ENCODE measurements at places on chromosomes 6 and 20.

DNA sequence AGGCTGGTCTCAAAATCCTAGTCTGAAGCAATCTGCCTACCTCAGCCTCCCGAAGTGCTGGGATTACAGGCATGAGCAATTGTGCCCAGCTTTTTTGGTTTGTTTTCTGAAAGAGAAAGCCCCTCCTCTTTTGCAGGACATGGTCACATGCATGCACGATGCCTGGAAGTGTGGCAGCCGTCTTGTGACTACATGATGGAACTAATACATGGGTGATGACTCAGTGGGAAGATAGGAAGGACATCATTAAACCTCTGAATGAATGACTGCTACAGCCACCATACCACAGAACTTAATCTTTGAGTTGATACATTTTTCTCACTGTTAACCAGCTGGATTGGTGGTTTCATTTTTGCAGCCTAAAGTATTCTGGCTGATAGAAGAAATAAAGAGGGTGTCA lies 13.4 kb upstream of the CTNNBL1 start:
- DNase-seq, result no peak

DNA sequence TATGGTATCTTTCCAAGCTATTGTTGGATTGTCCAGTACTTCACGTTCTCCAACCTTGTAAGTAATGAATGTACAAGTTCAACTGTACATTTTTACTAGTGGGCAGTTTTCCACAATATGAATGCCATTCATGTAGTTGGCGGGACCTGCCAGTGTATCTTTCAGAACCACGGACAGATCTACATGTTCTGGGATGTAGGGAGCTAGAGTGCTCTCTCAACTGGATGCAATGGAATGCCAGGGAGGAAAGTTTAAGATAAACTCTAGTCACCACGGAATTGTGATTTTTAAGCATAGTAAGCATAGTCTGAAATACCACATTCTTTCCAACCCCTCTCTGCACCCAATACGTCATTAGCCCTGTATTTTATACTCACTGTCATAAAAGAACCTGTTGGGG lies 21.5 kb upstream of the HLA-C start:
- DNase-seq, result no peak

DNA sequence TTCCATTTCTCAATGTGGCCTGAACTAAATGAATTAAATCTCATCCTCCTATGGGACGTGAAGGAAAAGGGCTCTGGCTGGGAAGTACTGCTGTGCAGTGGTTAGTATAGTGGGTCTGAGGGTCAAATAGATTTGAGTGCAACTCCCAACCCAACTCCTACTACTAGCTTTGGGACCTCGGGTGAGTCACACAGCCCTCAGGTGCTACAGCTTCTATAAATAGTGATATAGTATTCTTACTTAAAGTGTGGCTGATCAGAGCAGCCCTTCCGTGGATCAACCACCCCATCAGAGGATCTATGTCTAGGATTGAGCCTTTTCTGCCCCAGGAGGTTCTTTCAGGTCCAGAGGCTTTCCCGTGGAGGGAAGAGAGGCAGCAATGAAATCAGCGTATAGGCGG lies 904 bp upstream of the UST start:
- no peak for DNase-seq

- peak; percentile 82 for DNase-seq
These were observed 34.5 kb upstream of the PCMTD2 start for GRCh38 chr20:64220891-64221527.
